ENCODE measurements at places on chromosomes 13 and 19.

GRCh38 chr19:18377026-18377425 lies 8.9 kb upstream of the GDF15 start:
- DNase-seq, result no peak

DNA sequence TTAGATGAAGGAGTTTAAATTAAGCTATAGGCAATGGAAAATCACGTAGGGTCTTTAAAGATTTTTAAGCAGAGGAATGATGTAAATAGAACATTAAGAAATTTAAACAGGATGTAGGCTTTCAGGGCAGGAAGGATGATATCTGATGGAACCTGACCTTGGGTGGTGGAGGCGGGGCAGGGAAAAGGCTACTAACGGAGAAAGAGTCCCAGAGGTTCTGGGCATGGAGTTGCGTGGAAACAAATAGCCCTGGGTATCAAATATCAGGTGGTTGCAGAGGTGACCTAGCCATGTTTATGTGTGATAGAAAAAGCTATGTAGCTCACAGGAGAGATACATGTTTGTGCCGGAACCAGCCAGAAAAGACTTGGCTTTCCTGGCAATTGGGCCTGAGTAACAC lies 7.8 kb upstream of the CDK8 start:
- no peak for DNase-seq

- DNase-seq, result no peak
Measured at GRCh38 chr19:1253514-1254080, 5.2 kb downstream of the MIDN start.

GRCh38 chr13:44840131-44840530 lies 149.1 kb downstream of the NUFIP1 start:
- DNase-seq, result no peak

GRCh38 chr19:57633832-57634131 lies 814 bp downstream of the ZNF211 start:
- no peak for DNase-seq

Data from cortex of kidney (tissue), 1 donor.